ENCODE measurements at places on chromosomes 5 and 9.
A peak's percentile ranks its signal among the peaks of the same experiment; 100 is the strongest.

DNA sequence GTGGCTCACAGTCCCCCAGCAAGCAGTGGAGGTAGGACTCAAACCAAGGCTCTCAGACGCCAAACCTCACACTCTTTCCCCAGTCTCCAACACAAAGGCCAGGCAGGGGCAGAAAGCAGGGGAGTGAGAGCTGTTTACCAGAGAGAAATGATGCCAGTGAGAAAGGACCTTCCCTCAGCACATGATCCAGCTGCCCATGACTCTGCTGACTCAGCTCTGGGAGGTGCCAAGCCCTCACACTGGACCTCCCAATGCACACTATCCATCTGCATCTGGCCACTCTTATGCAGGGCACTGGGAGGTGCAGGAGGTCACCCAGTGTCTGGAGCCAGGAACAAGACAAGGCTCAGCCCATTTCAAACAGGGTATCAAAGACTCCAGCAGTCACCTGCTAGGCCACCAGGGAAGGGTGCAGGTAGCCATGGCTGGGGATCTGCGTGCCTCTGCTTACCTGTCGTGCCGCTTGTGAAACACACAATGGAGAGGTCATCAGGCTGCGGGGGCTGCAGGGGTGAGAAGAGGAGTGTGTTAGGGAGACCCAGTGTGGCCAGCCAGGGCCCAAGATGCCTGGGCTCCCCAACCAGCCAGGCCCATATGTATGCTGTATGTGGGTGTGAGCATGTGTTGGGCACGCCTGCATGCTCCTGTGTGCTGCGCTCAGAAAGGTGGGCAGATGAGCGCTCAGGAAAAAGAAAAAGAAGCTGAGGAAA lies 26.3 kb downstream of the ACSL6 start:
- DNase-seq: no peak

DNA sequence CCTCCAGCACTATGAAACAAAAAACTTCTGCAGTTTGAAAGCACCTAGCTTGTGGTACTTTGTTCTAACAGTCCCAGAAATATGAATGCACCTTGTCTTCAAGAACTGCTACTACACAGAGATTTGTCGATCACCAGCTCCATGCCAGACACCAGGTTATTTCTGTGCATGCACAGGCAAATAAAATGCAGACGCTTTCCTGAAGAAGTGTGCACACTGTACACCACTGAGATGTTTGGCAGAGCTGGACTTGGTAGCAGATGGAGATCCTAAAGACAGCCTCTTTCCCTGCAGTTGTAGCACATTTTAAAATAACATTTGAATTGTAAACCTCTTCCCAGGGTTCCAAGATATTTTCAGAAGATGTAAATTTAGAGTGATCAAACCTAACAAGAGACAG lies 730.0 kb downstream of the MTRR start:
- no peak for DNase-seq

GRCh38 chr9:129164246-129164930 lies 13.7 kb downstream of the IER5L start:
- no peak for DNase-seq

DNA sequence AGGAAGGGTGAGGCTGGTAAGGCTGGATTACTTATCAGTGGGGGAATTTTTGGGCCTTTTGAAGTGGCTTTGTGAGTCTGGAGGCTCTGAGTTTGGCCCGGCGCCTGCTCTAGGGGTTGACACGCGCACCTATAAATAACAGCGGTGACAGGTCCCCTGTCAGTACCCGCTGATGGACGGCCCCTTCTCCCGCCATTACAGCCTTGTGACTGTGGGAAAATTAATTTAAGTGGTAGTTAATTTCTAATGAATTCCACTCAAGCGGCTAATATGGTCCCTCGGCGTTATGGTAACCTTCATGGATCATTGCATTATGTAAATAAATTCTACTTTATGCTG lies 16.5 kb downstream of the MRPL36 start:
- no peak for DNase-seq

DNA sequence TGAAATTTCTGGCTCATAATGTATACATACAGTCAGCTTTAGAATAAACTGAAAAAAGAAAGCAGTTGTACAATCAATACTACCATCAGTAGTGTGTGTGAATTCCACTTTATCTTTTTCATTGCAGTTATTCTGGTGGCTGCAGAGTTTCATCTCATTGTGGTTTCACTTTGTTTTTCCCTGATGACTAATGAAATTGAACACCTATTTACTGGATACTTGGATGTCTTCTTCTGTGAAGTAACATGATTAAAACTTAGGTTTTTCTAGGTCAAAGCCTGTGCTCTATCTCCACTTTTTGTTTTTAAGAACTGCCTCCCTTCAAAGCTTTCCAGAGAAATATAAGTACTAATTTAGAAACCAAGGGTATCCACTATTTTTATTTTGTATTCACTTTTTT lies 174.3 kb downstream of the TRPM3 start:
- no peak for DNase-seq

GRCh38 chr5:120677481-120677880 lies 213.4 kb downstream of the PRR16 start:
- DNase-seq: no peak

DNA sequence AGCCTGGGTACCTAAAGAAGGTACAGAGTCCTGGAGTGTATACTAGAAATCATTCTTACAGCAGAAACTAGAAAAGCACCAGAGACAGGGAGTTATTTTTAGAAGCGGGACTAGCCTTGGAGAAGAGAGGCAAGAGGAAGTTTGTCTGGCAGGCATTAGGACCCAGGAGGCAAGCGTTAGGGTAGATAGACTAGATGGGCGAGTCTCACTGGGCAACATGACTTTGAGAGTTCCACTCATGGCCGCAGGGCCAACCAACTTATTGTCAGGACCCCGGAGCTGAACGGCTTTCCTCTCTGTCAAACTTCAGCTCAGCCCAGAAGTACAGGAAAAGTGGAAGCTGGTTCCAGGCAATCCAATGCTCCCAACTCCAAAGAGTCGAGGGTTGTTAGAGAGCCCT lies 34.1 kb upstream of the NPR3 start:
- no peak for DNase-seq

- DNase-seq: no peak
Observed at GRCh38 chr5:132203464-132203818, 24.2 kb downstream of the P4HA2 start.

- no peak for DNase-seq
Observed at GRCh38 chr9:3750321-3750720, 224.5 kb upstream of the RFX3 start.

GRCh38 chr9:20404192-20404813 lies 218.0 kb downstream of the MLLT3 start:
- no peak for DNase-seq

DNA sequence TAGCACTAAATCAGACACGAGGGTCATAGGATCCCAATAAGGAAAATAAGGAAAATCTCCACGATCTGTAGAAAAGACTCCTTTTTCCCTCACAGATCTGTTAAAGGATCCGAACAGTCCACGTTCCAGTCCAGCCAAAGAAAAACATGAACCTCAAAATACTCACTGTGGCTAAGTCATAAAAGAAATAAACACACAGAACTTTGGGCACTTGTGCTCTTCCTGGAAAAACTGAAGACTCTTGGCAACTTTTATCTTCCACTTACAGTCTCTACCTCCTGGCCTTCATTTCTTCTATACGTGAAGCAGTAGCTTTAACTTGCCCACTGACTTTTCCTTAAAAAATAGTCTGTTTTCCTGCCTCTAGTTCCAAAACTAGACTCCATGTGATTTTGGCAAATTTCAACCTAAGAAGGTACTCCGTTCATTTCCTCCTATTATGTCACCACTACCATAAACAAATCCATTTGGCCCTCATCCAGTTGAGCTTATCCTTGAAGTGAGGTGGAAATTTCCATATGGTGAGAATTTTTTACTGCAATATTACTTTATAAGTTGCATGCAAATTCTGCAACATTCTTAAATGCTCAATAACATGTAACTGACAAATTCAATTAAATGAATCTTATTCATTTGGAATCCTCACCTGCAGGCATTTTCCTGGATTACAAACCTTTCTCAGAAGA lies 5.3 kb upstream of the LHFPL2 start:
- no peak for DNase-seq

GRCh38 chr9:108662091-108662875 lies 193.5 kb downstream of the ACTL7B start:
- no peak for DNase-seq

- no peak for DNase-seq
Observed at GRCh38 chr9:91720313-91720712, 229.7 kb downstream of the ROR2 start.

DNA sequence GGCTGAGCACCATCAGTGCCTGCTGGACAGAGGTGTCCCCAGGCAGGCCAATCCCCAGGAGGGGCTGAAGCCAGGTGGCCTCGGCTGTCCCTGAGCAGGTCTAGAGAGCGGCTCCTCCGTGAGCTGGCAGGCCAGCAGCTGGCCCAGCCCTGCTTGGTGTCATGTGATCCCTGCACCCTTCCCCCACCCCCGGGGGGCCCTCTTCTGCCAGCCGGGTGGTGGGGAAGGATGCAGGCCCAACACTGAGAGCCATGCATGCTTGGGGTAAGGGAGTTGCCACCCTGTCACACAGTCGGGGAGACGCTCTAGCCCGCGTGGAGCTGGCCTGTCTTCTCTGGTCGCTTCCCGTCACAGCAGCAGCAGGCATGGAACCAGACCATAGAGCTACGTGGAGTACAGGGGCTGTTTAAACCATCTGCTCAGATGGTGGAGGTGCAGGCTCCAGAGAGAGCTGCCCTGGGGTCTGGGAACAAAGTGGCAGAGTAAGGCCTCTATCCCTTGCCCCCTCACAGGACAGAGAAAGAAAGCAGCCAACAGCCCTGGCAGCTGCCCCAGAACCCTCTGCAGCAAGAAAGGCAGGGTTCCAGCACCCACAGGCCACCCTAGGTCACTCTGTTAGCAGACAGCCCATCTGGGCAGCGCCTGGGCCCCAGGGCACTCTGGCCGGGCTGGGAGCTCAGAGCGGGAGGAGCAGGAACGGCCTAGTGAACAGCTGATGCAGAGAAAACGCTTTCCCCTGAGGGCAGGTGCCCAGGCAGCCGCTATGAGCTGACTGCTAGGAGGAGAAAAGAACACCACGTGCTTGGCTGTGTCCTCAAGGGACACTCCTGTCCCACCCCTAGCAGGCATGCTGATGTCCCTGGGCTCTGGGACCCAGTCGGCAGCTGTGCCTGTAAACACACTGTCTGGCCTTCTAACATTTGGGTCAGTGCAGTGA lies 6.8 kb downstream of the RALGDS start:
- no peak for DNase-seq

GRCh38 chr5:87836696-87837095 lies 424.0 kb upstream of the CCNH start:
- DNase-seq: no peak

GRCh38 chr9:100377015-100377414 lies 24.3 kb upstream of the TEX10 start:
- no peak for DNase-seq

- no peak for DNase-seq
Observed at GRCh38 chr5:159510282-159510681, 180.0 kb upstream of the IL12B start.

DNA sequence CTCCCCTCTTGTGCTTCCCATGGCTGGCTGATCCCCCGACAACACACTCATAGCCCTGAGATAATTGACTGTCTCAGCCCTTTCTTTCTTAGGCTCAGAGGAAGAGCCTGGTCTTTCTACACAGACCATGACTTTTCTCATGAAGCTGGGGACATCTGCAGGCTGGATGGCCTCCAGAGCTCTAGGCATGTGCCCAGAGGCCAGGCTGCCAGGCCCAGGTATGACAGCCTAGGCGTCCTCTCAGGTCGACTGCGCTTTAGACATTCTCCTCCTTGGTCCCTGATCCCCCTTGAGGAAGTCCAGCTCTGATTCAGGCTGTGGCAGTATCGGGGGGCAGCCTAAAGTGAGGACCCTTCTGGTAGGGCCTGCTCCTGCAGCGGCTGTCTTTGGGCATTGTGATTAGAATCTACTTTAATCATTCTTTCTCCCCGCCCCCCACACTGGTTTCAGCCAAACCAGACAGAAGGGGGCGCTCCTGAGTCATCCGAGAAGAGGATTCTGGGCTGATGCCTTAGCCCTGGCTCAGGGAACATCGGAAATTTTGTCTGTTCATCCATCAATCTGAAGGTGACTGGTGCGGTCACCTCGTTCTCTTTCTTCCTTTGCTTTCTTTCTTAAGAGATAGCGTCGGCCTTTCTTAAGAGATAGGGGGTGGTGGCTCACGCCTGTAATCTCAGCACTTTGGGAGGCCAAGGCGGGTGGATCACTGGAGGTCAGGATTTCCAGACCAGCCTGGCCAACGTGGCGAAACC lies 66.5 kb upstream of the HSPA9 start:
- DNase-seq: peak; percentile 78

- no peak for DNase-seq
Observed at GRCh38 chr5:2562036-2562435, 189.4 kb downstream of the IRX2 start.

DNA sequence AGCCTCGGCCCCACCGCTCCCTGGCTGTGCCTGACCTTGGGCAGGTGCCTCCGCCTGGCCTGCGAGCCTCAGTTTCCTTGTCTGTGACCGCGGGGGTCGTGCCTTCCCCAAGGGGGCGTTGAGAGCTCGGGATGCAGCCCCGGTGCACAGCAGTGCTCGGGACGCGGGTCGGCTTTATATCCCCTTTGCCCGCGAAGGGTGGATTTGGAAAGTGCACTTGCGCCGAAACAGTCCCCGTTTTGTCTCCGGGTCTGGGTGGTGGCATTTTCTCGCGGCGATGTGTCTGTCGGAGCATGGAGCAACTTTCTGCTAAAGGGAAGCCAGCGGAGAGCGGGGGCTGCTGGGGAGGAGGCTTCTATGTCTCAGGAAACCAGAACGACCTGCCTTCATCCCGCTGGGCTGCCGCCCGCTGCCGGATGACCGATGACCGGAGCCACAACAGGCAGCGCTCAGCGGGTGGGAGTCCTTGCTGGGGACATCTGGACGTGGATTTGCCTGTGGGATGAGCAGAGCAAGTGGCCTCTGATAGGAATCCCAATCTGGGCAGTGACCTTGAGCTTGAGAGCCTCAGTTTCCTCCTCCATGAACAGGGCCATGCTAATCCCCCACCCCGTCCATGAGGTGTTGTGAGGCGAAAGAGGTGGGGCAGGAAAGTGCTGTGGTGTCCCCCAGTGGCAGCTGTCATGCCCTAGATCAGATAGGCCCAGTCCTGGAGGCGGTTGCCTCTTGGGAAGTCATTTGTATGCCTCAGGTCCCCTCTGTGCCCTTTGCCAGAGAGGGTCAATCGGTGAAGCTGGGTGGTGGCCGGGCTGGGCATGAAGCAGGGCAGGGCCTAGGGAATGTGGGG lies 651 bp downstream of the HRH2 start:
- DNase-seq: no peak

- DNase-seq: no peak
Observed at GRCh38 chr5:160020266-160020770, 11.4 kb downstream of the TTC1 start.

- DNase-seq: no peak
Observed at GRCh38 chr9:114369216-114370130, 18.3 kb downstream of the AKNA start.

DNA sequence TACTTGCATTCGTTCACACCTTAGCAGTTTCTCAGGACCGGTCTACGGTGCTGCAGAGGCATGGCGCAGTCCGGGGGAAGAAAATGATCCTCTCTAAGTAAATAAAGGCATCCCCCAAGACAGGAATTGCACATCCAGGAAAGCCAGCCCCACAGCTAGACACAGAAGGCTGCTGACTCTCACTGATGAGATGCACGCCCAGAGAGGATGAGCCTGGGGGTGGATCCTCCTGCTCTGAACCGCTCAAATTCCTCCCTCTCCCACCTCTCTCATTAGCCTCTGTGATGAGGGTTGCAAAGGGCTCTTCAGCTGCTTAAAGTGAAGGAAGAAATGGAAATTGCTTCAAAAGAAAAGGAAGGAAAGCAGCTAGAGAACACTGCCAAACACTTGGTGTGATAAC lies 132.4 kb downstream of the TTLL11 start:
- no peak for DNase-seq

GRCh38 chr5:35677878-35678277 lies 60.2 kb downstream of the SPEF2 start:
- no peak for DNase-seq

- no peak for DNase-seq
Observed at GRCh38 chr9:135888126-135888765, 19.1 kb downstream of the CAMSAP1 start.

All from stimulated activated CD8-positive, alpha-beta memory T cell treated with anti-CD3 and anti-CD28 coated beads, Interleukin-2, amount 100 ng/mL, for 48 hours (primary cell).